ENCODE measurements at places on chromosomes 12 and 14. TPM values are rescaled to one million over a fixed set of nuclear protein-coding genes. Genes with fewer than 3 reads are reported as not detected.

BHLHE41 gene
- total RNA-seq, result not detected

MON2 gene
- total RNA-seq, result 17.7 TPM

VDR gene
- 15.9 TPM for total RNA-seq

TMTC1 gene
- 9.5 TPM for total RNA-seq

PKP2 gene
- total RNA-seq, result 10.6 TPM

LRP1-AS gene
- not detected for total RNA-seq

TAS2R19 gene
- total RNA-seq, result not detected

KRT79 gene
- not detected for total RNA-seq

CLEC14A gene
- not detected for total RNA-seq

TESPA1 gene
- total RNA-seq, result not detected

CMA1 gene
- total RNA-seq, result not detected

CAPZA3 gene
- total RNA-seq, result not detected

LBHD2 gene
- not detected for total RNA-seq

PRH2 gene
- total RNA-seq, result not detected

PROX2 gene
- not detected for total RNA-seq

NUAK1 gene
- 4.9 TPM for total RNA-seq

CABP1 gene
- not detected for total RNA-seq

CCND2 gene
- total RNA-seq, result not detected

SERPINA10 gene
- not detected for total RNA-seq

PLEKHH1 gene
- 0.47 TPM for total RNA-seq

SERPINA1 gene
- total RNA-seq, result 27.3 TPM

PLD4 gene
- not detected for total RNA-seq

SLCO1B3 gene
- total RNA-seq, result not detected

LRP6 gene
- total RNA-seq, result 10.2 TPM

AKAP3 gene
- total RNA-seq, result not detected

POLR3B gene
- 7.7 TPM for total RNA-seq

APOF gene
- total RNA-seq, result not detected

PAPLN gene
- not detected for total RNA-seq

CLEC6A gene
- not detected for total RNA-seq

CDCA3 gene
- total RNA-seq, result 110 TPM

PPP4R4 gene
- total RNA-seq, result 0.23 TPM

SYNDIG1L gene
- total RNA-seq, result not detected

P2RX2 gene
- not detected for total RNA-seq

ARMH4 gene
- total RNA-seq, result 1.9 TPM

GPR132 gene
- total RNA-seq, result not detected

IPO4 gene
- total RNA-seq, result 41.0 TPM

KDM5A gene
- 28.1 TPM for total RNA-seq

GON7 gene
- total RNA-seq, result 6.0 TPM

ABCD4 gene
- 27.3 TPM for total RNA-seq

VCPKMT gene
- 1.3 TPM for total RNA-seq

SLC10A1 gene
- total RNA-seq, result not detected

KLRK1 gene
- not detected for total RNA-seq

ESYT1 gene
- 145 TPM for total RNA-seq

C14orf132 gene
- 3.8 TPM for total RNA-seq

FAM90A1 gene
- total RNA-seq, result 0.43 TPM

ZBTB25 gene
- total RNA-seq, result 1.6 TPM

SCNN1A gene
- 0.66 TPM for total RNA-seq

DPF3 gene
- total RNA-seq, result 5.6 TPM

PCED1B gene
- not detected for total RNA-seq

MAP1LC3B2 gene
- total RNA-seq, result 0.26 TPM

STAC3 gene
- not detected for total RNA-seq

WASHC3 gene
- total RNA-seq, result 46.2 TPM

STAT2 gene
- total RNA-seq, result 18.1 TPM

TMEM229B gene
- total RNA-seq, result 5.9 TPM

ANO4 gene
- not detected for total RNA-seq

C1QL4 gene
- not detected for total RNA-seq

OR6C2 gene
- total RNA-seq, result not detected

ASCL1 gene
- not detected for total RNA-seq

Measured in MG63 (cell line).